ENCODE measurements at places on chromosomes 1 and 21.

DNA sequence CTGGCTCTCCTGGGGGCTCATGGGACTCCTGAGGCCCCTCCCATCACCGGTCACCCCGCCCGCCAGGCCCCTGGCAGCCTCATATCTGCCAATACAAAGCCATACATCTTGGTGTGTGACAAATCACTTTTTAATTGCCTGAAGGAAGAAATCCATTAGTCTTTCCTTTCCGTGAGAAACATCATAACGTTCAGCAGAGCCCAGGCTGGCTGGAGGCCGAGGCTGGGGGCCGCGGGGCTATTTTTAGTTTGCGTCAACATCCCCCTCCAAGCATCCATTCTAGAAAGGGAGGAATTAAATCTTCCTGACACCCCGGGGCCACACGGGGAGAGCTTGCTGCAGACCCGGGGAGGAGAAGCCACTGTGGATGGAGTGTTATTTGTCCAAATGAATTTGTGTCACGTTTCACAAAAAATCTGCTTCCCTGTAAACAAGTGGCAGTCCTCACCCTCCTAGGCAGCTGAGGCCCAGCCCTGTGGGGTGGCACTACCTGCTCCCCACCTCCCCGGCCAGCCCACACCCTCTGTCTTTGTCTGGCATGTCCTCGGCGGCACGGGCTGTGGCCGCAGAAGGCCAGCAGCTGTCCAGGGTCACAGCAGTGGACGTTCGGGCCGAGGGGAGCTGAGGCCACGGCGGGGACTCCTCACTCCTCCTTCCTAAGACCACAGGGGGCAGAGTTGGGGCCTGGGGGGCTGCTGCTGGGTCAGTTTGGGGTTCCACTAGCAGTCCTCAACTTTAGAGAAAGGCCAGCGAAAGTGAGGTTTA is 236.9 kb upstream of the VAMP3 start:
- DNase-seq: no peak

- DNase-seq: no peak
Measured at GRCh38 chr1:240033406-240033805, 58.3 kb upstream of the FMN2 start.

DNA sequence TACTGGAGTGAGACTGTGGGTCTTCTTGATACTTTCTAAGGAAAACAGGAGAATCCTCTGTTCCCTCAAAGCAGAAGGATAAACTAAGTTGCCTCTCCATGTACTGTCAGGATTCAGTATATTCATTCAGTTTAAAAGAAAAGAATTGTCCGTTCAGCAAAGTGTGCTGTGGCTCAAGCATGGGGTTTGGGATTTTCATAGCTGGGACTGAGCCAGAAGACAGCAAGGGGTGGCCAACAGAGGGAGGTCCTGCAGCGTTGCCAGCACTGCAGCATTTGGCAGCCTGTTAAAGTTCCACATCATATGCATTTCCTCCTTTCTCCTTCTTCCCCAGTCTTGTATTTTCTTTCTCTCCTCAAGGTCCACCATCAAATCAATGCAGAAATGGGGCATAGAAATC is 75.1 kb downstream of the DTL start:
- DNase-seq: no peak

DNA sequence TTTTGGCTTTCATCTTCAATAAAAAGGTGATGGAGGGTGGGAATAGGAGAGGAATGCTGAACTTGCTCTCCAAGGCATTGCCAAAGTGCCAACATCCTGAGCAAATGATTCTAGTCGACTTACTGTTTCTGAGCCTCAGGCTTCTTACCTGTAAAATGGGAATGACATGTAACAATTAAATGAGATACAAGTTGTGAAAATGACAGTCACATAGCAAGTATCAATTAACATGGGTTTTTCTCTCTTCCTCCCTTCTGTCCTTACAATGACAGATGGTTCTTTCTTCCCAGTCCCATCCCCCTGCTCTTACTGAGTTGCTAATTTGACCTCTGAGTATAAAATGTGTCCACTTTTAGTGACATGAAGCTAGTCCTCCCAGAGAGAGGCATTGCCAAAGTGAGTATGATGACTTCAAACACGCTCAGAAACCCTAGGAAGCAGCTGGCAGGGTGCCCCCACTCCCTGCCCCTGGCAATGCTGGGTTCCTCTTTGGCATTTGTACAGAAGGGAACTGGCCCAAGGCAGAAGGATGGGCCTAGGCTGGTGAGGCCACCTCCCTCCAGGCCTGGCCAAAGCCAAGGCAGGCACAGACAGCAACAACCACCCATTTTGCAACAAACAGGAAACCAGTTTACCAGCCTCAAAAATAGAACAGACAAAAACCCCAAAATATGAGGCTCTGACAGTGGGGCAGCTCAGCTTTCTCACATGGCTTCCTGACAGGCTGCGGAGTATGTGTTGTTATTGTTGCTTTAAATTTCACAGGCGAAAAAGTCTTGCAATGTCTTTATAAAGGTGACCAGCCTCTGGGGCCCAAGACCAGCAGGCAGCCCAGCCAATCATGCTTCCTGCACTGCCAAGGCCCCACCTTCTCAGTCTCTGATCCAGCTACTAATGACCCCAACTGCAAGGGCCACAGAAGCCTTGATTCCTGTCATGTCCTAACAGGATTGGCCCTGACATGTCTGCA is 115.9 kb downstream of the HIVEP3 start:
- DNase-seq: no peak

DNA sequence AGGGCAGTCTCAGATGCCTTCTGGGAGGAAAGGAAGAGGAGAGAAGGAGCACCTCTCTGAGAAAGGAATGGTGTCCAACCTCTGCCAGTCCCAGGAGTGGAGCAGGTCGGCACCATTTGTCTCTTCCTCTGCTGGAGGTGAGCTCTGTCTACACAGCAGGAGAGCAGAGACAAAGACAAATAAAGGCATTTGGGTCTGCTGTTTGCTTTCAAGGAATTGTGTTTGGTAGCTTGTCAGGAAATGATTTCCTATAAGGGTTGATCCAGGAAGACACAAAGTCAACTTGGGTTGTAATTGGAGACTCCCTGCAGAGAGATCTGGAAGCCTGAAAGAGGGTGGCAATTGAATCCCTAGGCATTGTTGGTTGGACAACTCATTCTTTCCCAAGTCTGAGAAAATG is 34.5 kb upstream of the PLXNA2 start:
- no peak for DNase-seq

DNA sequence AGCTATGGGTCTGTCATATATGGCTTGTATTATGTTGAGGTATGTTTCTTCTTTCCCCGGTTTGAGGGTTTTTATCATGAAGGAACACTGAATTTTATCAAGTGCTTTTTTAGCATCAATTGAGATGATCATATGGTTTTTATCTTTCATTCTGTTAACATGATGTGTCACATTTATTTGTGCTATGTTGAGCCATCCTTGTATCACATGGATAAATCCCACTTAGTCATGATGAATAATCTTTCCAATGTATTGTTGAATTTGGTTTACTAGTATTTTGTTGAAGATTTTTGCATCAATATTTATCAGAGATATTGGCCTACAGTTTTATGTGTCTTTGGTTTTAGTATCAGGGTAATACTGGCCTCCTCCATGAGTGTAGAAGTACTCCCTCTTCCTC is 61.7 kb downstream of the GPR137B start:
- no peak for DNase-seq

DNA sequence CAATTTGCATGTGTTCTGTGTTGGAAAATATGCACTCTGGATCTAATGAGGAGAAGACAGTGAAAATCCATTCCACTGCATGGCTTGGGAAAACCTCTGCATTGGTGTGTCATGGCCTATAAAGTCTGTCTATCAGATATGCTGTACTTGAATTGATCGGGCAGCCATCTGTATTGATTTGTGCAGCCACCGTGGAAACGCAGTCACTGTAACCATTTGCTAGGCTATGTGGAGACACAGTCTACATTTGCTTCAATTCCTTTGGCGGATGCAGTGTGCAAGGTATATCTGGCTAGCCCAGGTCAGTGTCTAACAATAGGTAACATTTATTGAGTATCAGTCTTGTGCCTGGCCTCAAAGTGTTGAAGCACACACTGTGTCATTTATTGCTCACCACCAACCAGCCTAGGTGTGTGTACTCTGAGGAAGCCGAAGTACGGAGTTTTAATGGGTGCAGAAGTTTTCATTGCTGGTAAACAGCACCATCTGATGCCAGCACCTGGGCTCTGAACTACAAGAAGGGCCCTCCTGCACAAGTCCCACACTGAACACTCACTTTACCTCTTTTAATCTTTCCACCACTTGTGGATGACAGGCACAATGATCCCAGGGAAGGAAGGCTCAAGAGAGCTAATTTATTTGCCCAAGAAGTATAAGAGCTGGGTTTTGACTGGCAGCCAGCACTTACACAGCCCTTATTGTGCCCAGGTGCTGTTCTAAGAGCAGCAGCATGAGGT is 83.4 kb downstream of the DAB1 start:
- DNase-seq: no peak

GRCh38 chr1:190507357-190507756 is 29.7 kb upstream of the BRINP3 start:
- DNase-seq: no peak

- no peak for DNase-seq
Measured at GRCh38 chr1:152014943-152015342, 21.3 kb upstream of the S100A10 start.

DNA sequence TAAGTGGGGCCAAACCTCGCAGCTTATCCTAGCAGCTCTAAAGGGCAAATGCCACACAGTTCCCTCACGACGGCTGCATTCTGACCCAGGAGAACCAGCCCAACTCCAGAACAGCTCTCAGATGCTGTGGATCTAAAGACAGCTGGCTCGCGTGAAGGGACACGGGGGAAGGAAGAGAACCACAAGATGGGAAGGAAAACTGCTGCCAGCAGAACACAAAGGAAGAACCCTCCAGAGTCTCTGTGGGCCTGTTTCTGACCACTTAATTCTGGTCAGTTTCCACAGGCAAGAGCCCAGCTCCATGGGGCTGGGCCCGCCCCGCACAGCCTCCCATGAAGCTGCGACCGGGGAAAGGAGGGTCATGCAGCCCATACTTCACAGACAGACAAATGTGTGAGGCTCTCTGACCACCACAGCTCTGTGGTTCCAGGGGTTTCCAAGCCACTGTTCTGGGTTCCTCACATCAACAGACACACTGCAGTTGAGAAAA is 61.1 kb downstream of the SLC45A1 start:
- DNase-seq: no peak

- no peak for DNase-seq
Measured at GRCh38 chr1:74429580-74429979, 82.8 kb downstream of the LRRC53 start.

GRCh38 chr1:54311506-54311905 is 94.7 kb downstream of the SSBP3 start:
- no peak for DNase-seq

DNA sequence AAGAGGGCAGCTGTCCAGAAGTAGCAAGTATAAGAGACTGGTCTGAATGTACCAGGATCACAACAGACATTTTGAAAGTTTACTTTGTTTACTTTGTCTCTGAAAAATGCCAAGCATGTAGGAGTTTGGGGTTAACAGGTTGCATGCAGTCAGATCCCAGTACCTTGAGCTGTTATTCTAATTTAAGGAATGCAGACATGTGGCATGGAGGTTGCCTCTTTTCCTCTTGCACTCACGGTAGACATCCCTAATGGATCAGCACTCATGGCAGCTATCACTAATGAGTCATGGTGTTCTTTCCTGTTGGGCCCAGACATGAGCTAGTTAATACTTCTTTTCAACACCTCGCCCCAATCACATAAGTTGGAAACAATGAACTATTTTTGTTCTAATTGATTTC is 67.3 kb downstream of the GADD45A start:
- no peak for DNase-seq

GRCh38 chr1:61152469-61153105 is 70.2 kb downstream of the NFIA start:
- no peak for DNase-seq

DNA sequence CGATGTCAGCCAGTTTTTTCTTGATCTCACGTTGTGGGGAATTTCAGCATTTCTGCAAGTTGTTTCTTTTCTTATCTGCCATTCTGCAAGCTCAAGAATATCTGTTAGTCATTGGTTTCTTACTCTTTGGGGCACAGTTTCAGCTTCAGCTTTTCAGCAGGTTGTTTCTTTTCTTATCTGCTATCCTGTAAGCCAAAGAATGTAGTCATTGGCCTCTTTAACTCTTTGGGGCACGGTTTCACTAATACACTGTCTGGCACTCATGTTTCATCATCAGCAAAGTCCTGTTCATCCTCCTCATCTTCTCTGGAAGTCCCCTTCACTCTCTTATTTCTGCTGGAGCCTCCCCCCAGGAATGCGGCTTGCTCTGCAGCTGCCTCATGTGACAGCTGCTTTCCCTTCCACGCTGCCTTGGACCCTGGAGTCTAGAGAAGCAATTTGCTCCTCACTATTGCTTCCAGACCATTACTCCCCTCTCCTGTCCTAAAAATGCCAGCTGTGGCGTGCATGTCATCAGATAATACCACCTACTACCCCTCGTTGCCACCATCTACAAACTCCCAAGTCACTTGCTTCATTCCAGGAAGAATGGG is 67.0 kb upstream of the CACNA1E start:
- DNase-seq: no peak

- no peak for DNase-seq
Measured at GRCh38 chr1:59520194-59520593, 223.3 kb downstream of the FGGY start.

DNA sequence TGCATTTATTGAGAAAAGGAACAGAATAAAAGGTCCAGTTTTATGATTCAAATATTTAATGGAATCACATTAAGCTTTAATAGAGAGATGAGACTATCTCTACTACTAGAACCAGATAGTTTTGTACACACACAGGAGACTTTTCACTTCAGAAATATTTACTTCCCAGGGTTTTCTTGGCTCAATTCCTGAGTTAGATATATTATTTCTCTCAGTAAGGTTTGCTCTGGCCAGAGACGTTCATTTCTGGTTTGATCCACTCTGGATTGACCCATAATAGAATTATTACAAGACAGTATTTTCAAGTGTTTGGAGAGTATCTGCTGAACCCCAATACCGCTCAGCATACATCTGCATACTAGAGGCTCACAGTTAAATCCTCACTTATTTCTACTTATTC is 1.3 kb upstream of the RCOR3 start:
- DNase-seq: peak; percentile 14

DNA sequence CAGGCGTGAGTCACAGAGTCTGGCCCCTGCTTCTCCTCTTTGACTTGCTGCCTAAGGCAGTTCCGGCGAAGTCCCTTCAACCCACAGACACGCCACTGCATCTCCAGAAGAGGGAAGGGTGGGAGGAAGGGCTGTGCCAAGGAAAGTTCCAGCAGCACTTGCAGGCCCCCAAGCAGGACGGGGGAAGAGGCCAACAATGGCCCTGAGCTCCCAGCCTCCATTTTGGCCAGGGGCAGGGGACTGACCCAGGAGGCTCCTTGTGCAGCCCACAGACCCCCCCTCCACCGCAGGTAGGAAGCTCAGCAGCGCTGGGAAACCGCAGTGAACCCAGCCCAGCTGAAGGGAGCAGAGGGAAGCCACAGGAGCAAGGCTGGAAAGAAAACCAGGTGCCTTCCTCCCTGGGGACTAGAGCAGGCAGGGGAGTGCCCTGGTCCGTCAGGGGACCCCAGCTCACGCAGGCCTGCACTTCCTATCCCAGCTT is 35.4 kb downstream of the ACOT7 start:
- no peak for DNase-seq
